ENCODE measurements at places on chromosomes 5 and 9.
A peak's percentile ranks its signal among the peaks of the same experiment; 100 is the strongest.

GRCh38 chr5:153147891-153148623, 342.4 kb upstream of the GRIA1 start:
- DNase-seq: no peak

DNA sequence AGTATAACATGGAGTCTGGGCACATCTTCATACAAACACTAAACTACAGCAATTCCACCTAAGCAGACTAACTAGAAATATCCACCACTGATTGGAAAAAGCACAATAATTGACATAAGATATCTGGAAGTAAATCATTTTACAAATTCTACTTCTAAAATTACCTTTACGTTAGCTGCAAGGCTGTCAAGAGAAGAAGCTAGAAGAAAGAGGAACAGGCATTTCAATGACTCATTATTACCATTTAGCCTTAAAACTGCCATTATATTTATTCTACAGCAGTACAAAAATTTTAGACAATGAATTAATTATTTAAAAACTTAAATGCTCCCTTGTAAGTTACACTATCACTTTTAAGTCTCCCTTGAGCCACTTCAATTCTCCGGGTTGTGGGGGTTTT, 43.4 kb upstream of the PLPP6 start:
- no peak for DNase-seq

DNA sequence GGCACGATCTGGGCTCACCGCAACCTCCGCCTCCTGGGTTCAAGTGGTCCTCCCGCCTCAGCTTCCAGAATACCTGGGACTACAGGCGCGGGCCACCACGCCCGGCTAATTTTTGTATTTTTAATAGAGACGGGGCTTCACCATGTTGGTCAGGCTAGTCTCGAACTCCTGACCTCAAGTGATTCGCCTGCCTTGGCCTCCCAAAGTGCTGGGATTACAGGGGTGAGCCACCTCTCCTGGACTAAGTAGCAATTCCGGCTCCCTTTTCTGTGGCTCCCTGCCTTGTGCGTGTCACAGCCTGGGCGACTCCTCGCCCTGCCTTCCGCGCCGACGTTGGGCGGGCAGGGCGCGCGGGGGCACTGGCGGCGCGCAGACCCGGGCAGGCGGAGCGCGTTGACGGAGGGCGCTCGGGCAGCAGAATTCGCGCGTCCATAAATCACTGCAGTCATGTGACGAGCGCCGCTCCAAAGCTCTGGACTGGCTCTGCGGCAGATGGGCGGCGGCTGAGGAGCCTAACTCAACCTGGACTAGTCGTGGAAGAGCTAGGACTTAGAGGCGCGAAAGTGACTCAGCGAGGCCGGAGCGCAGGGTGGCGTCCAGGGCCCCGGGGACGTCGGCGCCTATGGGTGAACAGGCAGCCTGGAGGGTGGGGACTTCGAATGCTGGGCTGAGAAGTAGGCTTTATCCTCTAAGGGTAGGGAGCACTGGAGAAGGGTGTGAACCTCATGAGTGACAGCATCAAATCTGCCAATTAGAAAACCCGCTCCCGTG, 1.4 kb upstream of the CIZ1 start:
- no peak for DNase-seq

- no peak for DNase-seq
Measured at GRCh38 chr5:155844542-155844941, 482.4 kb upstream of the SGCD start.

DNA sequence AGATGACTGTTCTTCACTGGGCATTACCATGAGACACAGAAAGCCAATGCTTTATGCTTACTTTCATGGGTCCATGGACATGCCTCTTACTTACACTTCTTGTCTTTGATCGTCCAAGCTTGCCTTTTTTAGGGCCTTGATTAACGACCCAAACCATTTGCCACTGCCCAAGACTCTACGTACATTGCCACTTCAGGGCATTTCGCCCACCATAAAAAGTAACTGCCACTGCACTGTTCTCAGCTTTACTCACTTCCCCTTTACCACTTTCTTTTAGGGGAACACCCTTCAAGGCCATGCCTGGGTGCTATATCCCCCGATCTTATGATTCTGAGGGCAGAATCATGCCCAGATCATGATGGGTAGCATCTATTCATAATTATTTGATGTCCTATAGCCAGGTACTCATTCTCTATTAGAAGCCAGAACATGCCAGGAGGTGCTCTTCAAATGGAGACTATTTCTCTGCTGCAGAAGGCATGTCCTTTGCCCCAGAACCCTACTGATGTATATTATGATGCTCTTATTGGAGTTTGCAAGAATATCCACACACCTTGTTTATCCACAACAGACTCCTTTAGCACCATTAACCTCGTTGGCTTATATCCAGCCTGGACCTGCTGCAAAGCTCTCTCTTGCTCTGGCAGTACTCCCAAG, 64.1 kb upstream of the RAD23B start:
- no peak for DNase-seq

DNA sequence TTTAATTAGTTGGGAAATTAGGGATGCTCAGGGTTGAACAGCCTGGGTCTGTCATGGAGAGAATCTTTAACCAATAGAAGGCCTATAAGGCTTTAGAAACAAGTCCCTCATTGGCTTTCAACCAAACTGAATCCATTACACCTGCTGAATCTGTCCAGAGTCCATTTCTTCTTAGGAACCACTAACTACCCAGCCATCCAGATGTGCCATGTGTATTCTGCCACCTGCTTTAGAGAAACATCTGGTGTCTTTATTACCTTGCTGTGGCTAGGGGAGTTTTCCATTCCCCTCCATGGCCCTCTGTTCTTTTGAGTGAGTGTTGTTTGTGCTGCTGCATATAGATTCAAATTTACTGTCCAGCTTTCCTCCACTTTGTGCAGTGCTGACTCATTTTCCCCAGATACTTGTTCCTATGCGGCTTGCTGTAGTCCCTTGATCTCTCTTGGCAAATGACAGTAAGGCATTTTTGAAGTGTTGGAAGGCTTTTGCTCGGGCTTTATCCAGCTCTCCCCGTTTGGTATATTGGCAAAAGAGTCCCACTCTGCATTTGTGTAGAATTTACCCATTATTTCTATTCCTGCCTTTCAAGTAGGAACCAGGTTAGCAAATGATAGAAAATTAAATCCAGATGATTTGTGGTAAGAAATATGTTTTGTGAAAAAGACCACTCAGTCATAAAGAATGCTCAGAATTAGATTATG, 54.6 kb downstream of the NLN start:
- no peak for DNase-seq

- DNase-seq: no peak
Measured at GRCh38 chr5:96509316-96509715, 76.3 kb upstream of the PCSK1 start.

DNA sequence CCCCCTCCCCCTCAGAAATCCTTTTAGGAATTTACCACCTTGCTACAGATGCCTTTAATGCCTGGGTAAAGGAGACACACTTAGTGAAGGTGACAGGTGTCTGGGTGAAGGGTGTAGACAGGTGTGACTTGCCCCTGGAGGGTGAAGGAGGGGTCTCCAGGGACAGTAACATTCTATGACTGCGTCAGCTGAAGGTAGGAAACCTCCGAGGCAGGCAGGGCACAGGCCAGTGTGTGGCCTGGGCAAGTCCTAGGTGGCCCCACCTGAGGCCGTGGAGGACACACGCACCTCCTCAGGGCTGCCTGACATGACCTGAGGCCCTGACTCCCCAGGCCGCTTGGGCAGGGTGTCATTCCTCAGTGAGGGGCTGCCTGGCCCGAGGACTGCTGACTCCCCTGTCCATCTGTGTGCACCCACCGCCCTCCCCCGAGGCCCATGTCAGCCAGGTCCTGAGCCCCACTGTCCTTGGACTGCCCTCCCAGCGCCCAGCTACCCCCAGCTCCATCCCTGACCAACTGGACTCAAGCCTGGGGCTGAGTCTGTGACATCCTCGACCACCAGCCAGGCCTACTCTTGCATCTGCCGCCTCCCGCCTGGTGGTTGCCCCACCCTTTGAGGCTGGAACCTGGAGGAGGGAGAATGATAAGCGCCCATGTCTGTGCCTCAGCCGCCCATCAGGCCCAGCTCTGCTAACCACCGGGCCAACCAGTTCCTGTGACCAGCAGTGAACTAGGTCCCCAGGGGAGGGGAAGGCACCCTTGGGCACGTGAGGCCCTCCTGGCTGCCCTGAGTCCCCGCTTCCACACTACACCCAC, 18.4 kb downstream of the CARD19 start:
- no peak for DNase-seq

DNA sequence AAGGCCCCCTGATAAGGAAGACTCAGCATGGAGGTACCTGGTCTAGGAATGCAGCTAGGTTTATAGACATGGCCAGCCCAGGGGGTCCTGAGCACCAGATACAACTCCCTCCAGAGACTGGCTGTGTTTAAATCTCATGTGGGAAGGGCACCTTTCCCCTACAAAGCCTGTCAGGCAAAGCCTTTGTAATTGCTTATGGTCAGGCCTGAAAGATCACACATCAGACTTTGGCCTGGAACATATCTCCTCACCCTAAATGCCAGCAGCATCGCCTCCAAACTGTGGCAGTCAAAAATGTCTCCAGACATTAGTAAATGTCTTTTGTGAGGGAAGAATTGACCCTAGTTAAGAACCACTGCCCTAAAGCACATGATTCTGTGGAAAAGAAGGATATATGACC, 51.6 kb upstream of the MACIR start:
- DNase-seq: no peak

GRCh38 chr5:159210846-159211245, 1.5 kb upstream of the RNF145 start:
- DNase-seq: no peak

DNA sequence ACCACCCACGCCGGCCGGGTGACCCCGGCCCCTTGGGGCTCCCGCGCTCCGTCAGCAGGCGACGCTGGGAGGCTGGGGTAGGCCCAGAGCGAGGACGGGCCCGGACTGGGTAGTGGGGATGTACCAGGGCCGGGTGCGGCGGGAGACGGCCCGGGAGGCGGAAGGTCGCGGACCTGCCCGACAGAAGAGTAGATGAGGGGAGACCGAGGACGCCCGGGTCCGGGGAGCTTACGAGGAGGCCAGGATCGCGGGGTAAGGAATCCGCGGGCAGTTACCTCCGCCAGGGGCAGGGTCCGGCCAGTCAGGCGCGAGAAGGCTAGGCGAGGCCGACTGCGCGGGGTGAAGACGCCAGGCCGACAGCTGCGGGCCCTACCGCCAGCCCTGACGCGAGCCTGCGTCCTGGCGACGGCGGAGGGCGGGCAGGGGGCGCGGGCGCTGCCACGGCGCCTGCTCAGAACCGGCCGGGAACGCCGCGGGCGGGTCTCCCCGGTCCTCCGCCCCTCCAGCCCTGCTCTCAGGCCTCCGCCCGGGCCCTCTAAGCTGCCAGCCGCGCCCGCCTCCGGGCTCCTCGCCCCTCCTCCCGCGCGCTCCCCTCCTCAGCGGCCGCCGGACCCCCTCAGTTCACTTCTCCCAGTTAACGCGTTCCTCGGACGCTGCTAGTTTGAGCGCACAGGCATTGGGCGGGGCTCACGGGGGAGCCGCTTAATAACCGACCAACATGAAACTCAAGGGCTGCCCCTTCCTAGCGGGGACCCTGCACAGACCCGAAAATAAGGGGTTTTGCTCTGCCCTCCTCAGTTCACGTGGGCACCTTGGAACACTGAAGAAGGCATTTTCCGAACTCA, at the start of gene CPLANE1:
TSS of gene CPLANE1 (minus strand) at position 407 of the 845 bp plus-strand sequence. CDS start 1,678 bp downstream, outside the sequence.
- peak; percentile 61 for DNase-seq

DNA sequence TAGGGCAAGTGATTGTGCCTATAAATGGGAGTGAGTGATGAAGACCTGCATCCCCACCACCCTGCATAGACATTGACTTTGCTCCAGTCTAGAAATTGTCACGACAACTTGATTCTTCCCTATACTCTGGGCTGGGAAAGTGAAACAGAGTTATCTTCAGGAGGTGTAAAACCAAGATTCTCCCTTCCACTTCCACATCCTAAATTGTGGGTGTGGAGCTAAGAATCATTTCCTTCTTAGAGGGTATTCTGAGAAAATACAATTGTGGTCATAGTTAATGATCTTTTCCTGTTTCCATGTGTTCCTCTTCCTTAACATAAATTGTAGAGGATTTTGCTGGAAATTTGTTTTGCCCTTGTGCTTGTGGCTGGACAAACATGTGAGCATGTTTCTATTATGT, 96.8 kb upstream of the PJA2 start:
- DNase-seq: no peak
